ENCODE measurements at places on chromosomes 1 and 21.

- no peak for DNase-seq
These were observed 26.3 kb downstream of the CTNNBIP1 start for GRCh38 chr1:9883585-9884449.

GRCh38 chr1:111467865-111468716 is 5.7 kb upstream of the C1orf162 start:
- DNase-seq = no peak

DNA sequence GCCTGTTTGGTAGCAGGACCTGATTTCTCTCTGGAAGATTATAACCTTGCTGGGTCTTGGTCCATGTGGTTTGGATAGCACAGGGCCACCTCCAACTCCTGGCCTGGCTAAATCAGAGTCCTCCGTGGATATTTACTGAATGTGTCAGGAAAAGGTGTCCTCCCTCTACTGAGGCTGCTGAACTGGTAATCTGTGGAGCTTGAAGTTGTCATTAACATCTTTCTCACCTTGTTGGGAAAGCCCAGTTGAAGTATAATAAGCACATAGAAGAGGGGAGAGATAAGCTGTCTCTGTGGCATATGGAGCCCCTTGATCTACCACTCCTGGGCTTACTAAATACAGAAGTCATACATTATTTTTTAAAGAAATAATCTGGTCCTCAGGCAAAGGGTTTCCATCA is 294.3 kb upstream of the B3GALT2 start:
- no peak for DNase-seq

DNA sequence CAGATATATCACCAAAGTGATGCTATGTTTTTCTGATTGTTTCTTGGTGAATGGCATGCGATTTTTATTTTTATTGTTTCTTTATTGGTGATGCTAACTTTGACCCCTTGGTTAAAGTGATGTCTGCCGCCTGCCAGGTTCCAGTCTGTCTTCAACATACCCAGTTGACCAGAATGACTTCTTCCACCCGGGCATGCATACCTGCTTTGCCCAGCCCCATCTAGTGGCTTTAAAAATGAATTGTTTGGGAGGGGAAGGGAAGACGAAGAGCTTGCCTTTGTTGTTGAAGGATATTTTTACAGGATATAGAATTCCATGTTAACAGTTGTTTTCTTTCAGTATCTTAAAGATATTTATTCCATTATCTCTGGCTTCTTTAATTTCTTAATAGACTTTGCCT is 65.1 kb downstream of the ATG4C start:
- no peak for DNase-seq

GRCh38 chr1:182786223-182786994 is 3.2 kb upstream of the NPL start:
- DNase-seq = peak; percentile 59

- DNase-seq = no peak
These were observed 47.6 kb upstream of the RGS8 start for GRCh38 chr1:182731852-182732575.

DNA sequence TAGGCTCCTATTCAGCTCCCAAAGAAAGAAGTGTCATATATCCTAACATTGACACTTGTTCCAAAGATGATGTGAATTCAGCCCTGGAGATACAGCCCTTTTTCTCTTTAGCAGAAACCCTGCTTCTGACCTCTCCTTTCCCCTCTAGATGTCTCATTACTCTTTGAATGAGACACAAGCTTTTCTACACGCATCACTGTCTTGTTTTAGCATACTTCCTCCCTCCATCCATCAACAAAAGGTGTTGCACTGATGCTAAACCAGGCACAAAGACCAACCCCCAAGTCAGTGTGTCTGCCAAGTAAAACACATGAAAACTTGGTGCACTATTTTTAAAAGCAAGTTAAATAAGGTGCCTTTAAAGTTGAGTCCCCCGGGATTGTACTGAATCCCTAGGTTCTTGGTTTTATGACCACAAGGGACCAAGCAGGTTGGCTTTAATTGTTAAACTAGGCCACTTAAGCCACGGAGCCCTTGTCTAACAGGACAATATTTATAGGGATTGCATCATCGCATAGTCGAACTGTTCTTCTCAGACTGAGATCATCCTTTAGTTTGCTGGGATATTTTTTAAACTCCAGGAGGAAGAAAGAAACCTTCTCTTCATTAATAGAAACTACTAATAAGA is 101.0 kb upstream of the GUCA2B start:
- no peak for DNase-seq

DNA sequence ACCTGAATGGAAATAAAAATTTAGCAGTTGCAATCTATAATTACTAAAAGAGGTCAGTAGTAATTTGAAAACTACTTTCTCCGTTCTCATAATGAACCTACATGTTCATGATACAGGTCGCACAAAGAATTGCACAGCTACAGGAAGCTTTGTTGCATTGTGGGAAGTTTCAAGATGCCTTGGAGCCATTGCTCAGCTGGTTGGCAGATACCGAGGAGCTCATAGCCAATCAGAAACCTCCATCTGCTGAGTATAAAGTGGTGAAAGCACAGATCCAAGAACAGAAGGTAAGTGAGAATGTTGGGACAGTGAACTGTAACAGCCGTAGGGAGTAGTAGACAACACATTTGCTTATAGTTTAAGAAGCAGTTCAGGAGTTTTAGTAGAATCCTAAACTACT is 68.8 kb upstream of the BMP8A start:
- DNase-seq = no peak

DNA sequence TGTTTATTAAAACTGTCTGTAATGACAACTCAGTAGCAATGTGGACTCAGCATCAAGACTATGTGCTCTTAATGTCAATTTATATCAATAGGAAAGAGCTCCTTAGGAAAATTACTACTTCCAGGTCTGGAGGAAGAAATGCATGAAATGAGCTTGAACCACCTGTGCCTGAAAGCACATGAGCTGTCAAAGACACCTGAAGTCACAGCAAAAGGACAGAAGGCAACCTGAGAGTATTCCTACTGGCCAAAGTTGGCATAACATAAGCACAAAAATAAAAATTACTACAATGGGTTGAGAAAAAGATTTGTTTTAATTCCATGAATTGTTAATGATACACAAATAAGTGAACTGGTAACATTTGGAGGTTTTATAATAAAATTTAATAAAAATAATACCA is 13.4 kb upstream of the KRTAP7-1 start:
- DNase-seq = no peak

GRCh38 chr1:55368698-55369097 is 153.5 kb upstream of the USP24 start:
- no peak for DNase-seq

GRCh38 chr1:109864930-109865612 is 45.6 kb upstream of the CSF1 start:
- peak; percentile 64 for DNase-seq

- no peak for DNase-seq
These were observed 1.3 kb downstream of the AGO3 start for GRCh38 chr1:35932158-35932636.

DNA sequence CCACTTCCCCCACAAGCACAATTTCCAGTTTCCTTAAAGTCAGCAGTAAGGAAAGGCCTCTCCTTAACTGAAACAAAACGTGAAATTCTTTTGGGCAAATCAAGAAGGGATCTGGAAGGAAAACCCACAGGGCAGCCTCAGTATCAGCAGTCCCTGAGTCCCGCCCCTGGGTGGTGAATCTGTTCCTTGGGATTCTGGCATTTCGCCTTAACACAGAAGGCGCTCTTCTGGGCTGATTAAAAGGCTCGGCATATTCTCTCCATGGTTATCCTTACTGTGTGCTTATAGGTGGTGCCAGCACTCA is 12.2 kb upstream of the RAB4A start:
- no peak for DNase-seq

GRCh38 chr1:112247961-112248360 is 148.1 kb upstream of the CTTNBP2NL start:
- no peak for DNase-seq

DNA sequence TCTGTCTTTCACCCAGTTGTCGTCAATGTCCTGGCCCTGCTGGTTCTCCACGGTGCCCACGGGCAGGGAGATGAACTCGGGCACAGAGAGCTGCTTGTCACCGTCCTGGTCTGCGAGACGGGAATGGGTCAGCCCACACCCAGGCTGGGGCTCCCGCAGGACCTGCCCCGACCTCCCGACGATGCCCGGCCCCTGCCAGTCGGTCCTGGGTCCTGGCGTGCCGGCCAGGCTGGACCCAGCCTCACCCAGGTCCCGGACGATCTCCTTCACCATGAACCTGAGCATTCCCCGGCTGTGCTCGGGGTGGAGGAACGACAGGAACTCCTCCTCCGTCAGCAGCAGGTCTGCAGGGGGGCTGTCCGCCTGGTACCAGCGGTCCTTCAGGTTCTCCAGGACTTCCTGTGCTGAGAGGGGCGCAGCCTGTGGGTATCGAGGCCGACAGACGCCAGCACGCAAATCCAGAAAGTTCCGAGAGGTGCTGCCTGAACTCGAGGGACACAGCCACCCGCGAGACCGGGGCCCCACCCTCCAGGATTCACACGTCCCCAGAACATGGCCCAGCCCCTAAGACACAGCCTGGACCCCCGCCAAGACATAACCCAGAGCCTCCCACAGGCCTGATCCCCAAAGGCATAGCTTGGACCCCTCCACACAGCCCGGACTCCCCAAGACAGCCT is 4.7 kb upstream of the TNFRSF4 start:
- DNase-seq = no peak

GRCh38 chr21:39612233-39613040 is at the start of gene B3GALT5:
B3GALT5 (plus strand) TSS chr21:39612940; CDS start chr21:39660560, 47,620 bp downstream.
- DNase-seq = no peak
